Osteocyte (in vitro differentiated cells): ENCODE measurements at places on chromosomes 3 and 15.

DNA sequence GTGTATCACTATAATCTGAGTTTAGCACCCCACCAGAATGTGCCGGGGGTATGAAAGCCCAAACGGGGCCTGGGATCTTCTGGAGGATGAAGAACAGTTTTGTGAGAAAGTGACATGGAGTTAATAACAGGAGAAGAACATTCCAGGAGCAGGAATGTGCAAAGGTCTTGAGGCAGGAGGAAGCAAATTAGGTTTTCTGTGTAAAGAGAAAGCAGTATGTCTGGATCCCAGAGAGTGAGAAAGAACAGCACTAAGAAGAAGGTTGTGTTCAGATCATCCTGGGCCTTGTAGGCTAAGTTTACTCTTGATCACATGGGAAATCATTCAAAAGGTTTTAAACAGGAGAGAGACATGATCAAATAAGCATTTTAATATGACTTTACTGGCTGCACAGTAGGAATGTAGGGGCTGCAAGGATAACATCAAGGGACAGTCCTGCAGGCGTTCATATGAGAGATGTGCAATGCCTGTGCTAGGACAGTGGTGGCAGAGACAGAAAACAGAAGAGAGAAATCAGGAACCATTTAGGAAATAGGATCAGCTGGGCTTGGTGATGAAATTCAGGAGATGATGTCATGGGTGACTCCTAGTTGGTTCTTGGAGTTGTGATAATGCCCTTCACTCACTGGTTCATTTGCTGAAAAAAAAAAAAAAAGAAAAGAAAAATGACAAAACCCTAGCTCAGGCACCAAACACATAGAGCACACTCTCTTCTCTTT lies 113.5 kb downstream of the TNIK start:
- peaks cover 2% of the 10 kb centered on the region for H3K36me3 ChIP-seq
- DNase-seq = no peak
- H3K27ac ChIP-seq = peak overlapping the region; percentile 82
- H3K4me3 ChIP-seq = no peak overlapping the region

DNA sequence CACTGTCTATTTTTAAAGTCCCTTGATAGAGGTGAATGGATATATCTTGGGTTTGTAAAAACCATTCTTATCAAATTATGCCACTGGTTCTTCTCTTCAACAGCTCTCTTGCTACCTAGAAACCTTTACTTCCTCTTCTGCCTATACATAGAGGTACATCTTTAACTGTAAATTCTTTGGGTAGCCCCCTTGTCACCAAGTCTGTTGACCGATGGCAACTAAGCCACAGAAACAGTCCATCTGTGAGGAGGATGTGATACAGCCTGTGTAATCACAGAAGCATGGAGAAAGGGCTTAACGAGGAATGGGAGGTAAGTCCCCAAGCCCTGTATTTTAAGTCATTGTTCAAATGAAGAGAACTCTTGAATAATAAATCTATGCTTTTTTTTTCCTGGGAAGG lies 246.5 kb upstream of the MDFIC2 start:
- H3K4me1 ChIP-seq = no peaks in the 10 kb centered on the region
- DNase-seq = no peak
- H3K27me3 ChIP-seq = no peaks in the 10 kb centered on the region
- H3K4me3 ChIP-seq = no peak overlapping the region

- peaks cover 25% of the 10 kb centered on the region for H3K4me1 ChIP-seq
- H3K27ac ChIP-seq = no peak overlapping the region
- no peak for DNase-seq
- H3K36me3 ChIP-seq = peaks cover 16% of the 10 kb centered on the region
Measured at GRCh38 chr3:48047841-48048464, 31.7 kb upstream of the MAP4 start.

- H3K27ac ChIP-seq = peak overlapping the region; percentile 96
- H3K36me3 ChIP-seq = no peaks in the 10 kb centered on the region
- H3K27me3 ChIP-seq = no peaks in the 10 kb centered on the region
- DNase-seq = no peak
- peaks cover 25% of the 10 kb centered on the region for H3K4me1 ChIP-seq
- no peak overlapping the region for H3K4me3 ChIP-seq
Measured at GRCh38 chr3:35422101-35422500, 217.2 kb upstream of the ARPP21 start.
